ENCODE measurements at places on chromosomes 12 and 14.

- DNase-seq = no peak
Measured at GRCh38 chr12:51862947-51863346, 14.4 kb upstream of the FIGNL2 start.

DNA sequence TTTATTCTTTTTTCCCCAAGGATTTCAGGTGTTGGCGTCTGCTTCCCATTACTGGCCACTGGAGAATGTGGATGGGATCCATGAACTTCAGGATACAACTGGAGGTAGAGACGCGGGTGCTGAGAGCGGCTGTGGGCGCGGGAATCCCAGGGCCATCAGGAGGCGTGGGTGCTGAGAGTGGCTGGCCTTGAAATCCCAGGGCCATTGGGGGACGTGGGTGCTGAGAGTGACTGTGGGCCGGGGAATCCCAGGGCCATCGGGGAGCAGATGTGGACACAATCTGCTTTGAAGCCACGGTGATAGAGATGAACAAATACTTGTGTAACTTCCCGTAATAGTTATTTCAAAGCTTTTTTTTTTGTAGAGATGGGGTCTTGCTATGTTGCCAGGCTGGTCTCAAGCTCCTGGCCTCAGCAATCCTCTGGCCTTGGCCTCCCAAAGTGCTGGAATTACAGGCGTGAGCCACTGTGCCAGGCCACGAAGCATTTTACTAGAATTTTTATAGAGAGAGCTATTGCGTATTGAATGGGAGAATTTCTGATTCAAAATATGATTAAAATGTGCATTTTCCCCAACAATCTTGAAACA lies 12.8 kb downstream of the ADGRD1 start:
- no peak for DNase-seq

GRCh38 chr12:46872135-46872534 lies 46.3 kb upstream of the SLC38A4 start:
- no peak for DNase-seq

DNA sequence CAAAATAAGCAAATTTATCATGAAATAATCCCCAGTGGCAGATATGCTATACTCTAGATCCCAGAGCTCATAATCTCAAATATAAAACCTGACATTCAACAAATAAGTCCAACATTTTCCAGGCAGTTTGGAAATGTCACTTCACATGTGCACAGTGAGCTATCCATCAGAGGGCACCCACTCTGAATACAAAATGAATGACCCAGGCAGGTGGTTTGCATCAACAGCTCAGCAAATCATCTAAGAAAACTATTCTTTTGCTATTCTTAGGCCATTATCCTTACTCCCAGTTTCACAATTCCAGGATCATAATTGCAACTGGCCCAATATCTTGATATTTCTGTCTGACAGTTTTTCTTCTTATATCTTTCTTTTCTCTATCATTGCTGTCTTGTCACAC lies 38.5 kb downstream of the TRIM9 start:
- no peak for DNase-seq

GRCh38 chr14:93431036-93431670 lies 414 bp downstream of the UNC79 start:
- DNase-seq = no peak

DNA sequence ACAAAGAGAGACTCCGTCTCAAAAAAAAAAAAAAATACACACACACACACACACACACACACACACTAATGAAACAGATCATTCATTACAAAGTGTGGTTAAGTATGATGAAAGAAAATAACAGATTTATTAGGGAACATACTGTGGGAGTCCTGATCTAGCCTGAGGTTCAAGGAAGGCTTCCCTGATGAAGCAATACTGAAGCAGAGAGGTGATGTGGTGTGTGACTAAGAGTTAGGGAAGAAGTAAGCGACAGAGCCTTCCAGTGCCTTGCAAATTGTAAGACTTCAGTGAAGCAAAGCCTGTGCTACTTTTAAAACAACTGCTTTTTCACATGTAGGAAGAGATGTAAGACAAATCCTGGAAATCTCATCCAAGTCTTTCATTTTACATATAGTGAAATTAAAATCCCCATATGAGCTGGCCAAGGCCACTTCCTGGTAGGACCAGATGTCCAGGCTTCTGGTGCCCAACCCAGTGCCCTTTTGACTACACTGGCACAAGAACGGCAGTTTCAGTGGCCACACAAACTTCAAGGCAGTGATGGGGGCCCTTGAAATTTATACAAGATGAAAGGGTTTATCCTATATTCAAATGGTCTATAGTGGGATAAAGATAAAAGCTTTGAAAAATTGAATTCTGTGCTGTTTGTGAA lies 86.2 kb downstream of the STON2 start:
- no peak for DNase-seq

DNA sequence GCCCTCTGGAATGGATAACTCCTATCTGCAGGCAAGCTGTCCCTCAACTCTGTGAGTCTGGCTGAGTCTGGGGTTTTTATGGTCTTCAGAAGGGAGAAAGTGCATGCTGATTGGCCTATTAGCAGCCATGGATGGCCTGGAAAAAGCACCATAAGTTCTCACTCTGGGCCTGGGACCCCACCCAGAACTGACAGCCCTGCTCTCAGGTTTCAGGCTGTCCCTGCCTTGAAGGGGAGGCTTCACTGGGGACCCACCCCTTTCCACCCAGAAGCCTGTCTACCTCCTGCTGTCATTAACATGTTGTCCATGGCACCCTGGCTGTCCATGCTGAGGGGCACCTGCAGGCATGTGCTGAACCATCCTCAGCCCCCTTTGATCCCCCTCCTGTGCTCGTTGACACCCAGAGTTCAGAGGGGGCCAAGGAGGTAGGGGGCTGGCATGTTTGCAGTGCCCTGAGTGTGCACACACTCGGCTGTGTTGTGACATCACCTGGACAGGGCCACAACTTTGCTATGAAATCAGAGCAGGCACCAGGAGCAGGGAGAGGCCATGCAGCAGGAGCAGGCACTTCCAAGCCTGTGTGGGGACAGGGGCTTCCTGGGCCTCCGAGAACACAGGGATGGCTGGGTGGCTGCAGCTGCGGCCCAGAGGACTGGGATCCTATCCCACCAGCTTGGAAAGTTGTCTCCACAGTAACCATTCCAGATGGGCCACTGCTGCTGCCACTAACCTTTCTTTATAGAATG lies 84.7 kb downstream of the ACSS3 start:
- no peak for DNase-seq

DNA sequence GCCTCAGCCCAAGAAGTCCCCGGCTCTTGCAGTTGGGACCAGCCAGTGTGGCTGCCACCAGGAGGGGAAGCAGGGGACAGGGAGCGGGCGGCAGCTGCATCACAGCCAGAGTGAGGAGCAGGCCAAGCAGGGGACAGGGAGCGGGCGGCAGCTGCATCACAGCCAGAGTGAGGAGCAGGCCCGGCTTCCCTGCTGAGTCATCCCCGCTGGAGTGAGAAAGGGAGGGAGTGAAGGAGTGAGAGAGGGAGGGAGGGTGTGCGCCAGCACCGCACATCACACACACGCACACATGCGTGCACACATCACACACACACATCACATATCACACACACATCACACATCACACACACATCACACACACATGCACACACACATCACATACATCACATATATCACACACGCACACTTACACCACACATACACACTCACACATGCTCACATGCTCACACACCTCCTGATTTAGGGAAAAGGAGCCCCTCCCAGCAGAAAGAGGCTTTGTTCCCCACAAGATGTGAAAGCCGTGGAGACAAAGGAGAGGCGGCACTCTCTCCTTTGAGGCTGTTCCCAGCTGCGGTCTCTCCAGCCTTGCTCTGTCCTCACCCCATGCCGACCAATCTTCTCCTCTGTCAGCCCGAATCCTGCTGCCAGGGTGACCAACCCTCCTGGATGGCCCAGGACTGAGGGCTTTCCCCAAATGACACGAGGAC lies 16.7 kb upstream of the ZDHHC22 start:
- DNase-seq = no peak

- DNase-seq = no peak
Measured at GRCh38 chr14:55370883-55371455, 40.7 kb downstream of the ATG14 start.

GRCh38 chr14:93855737-93856136 lies 67.5 kb upstream of the PRIMA1 start:
- no peak for DNase-seq

DNA sequence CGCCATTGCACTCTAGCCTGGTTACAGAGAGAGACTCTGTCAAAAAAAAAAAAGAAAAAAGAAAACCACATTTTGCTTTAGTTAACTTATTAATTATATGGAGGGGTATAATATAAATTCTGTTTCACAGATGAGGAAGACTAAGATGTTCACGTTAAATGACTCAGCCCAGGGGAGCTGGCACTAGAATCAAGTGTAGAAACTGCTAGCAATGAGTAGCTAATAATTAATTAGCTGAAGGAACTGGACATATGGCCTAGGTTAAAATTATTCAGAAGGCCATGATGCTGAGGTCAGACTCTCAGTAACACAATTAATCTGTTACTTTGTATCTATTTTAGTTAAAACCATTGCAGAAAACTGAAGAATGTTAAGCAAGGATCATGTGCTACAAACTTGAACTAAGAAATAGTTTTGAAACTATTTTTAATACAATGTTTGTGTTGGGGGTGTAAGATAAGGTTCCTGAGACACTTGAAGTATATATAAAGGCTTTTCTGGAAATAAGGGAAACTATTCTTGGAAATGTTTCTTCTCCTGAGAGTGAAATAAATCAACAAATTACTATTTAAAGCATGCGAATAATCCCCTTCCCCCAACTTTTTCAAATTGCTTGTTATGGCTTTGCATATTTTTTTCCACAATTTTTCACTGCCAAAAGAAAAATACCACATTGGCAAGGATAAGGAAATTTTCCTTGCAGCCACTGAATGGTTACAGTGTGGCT lies 589.3 kb downstream of the SOX5 start:
- no peak for DNase-seq

DNA sequence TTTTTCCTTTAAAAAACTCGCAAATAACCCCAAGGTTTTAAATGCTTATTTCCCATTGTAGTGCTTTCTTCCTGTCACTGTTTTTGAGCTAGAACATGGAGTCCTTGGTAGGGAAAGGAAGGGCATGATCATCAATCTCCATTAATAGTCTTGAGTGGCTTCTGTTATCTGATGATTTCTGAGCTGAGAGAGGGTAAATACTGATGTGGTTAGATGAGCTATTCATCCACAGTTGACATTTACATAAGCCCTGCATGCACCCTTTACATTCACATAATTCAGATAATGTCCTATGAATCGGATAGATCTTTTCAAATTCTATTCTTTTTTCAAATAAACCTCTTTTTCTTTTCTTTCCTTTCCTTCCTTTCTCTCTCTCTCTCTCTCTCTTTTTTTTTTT lies 81.4 kb downstream of the NTN4 start:
- no peak for DNase-seq

GRCh38 chr14:92074555-92074954 lies 31.8 kb downstream of the ATXN3 start:
- DNase-seq = no peak

DNA sequence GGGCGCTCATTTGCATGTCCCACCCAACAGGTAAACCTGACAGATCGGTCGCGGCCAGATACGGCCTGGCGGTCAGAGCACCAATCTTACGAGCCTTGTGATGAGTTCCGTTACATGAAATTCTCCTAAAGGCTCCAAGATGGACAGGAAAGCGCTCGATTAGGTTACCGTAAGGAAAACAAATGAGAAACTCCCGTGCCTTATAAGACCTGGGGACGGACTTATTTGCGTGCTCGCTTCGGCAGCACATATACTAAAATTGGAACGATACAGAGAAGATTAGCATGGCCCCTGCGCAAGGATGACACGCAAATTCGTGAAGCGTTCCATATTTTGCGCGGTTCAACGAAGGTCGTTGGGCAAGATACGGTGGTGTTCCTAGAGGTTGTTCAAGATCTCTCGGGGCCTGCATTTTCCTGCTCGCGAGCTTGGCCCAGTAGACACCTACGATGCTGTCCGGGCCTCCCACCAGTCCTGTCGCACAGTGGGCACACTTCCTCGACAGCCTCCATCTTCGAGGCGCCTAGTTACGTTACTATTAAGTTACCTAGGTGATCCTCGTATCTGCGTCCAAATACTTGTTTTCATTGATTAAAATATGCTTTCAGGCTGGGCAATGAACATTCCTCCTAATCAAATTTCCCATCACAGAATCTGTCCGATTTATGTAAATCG lies at the start of gene RNU6-7:
RNU6-7 (plus strand) TSS at position 230 of the 675 bp plus-strand sequence.
- DNase-seq = no peak

DNA sequence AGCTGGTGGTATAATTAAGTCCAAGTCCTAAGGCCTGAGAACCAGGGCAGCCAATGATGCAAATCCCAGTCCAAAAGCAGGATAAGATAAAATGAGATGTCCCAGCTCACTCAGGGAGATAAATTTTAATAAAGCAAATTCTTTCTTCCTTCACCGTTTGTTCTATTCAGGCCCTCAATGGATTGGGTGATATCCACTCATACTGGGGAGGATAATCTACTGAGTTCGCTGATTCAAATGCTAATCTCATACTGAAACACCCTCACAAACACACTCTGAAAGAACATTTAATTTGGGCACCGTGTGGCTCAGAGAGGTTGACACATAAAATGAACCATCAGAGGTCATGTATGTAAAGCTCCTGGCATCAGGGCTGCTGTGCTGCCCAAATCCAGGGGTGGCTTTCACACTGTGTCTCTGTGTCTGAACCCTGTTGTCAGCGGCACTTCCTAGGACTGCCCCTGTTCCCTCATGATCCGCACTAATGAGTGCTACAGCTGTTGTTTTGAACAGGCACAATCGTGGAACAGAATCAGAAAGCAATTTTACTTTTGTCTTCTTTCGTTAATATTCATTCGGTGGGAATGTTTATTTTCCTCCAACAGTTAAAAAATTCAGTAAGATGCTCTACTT lies 428.5 kb upstream of the FBXO33 start:
- no peak for DNase-seq

DNA sequence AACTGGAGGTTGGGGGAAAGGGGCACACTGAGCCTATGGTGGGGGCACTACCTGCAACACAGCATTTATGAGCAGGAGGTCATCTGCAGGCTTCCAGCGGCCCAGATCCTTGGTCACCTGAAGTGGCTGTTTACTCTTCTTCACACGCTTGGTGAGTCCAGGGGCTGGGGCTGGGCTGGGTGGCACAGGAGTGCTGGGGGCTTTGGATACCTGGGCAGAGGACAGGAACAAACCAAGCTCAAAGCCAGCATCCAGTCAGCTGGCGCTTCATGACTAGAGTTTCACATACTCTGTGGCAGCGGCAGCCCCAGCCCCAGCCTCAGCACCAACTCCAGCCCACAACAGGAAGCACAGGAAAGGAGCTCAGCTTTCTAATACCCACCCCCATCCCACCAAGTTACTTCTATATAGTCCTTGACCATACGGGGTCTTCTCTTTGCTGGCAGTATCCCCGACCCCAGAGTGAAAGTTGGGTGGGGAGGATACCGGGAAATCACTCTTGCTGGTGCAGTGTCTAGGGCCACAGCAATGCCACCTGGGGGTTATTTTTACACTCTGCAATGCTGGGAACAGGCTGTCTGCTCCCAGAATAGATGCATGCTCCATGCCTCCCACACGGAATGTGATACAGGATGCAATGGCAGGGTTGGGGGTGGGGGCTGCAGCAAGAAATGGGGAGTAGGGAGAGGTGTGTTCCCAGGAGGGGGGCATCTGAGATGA lies 3.1 kb downstream of the MCRS1 start:
- no peak for DNase-seq

Measured in stimulated activated CD4-positive, alpha-beta T cell treated with anti-CD3 and anti-CD28 coated beads, TNF-alpha, amount 100 ng/mL, for 24 hours (primary cell).